ENCODE measurements at places on chromosomes 2 and 18.
A peak's percentile ranks its signal among the peaks of the same experiment; 100 is the strongest.

DNA sequence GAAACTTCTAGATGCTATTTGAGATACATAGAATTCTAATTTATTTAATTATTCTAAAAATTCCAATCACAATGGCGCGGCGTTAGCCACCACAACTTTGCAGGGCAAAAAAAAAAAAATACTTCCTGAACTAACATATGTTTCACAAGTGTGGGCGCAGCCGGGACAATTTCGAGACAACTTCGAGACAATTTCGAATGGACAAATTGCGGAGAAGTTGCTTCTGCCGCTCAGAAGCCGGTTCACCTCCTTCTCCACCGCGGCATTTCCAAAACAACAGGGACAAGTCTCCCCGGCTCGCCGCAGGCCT is 842 bp downstream of the PAX3 start:
- DNase-seq: no peak

DNA sequence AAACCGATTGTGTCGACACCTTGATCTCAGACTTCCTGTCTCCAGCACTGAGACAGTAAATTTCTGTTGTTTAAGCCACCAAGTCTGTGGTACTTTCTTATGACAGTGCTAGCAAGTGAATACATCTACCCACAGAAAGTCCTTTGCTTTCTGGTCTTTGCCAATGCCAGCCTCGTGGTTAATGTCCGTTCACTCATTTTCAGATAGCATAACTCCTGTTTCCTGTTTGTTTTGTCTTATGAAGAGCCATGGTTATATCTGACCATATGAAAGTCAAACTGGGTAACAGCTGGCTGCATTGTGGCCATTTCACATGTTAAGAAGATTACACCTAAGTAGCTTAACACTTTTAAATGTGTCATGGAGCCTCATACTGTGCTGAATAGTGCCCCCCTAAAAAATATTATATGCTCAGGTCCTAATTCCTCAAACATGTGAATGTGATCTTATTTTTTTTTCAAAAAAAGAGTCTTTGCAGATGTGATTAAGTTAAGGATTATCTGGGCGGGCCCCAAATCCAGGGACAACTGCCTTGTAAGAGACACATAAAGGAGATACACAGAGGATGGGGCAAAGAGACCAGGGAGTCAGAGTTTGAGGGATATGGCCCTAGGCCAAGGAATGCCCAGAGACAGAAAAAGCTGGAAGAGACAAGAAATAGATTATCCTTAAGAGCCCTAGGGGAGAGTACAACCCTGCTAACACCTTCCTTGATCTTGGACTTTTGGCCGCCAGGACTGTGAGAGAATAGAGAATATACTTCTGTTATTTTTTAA is 118.0 kb downstream of the KCNE4 start:
- DNase-seq: no peak

DNA sequence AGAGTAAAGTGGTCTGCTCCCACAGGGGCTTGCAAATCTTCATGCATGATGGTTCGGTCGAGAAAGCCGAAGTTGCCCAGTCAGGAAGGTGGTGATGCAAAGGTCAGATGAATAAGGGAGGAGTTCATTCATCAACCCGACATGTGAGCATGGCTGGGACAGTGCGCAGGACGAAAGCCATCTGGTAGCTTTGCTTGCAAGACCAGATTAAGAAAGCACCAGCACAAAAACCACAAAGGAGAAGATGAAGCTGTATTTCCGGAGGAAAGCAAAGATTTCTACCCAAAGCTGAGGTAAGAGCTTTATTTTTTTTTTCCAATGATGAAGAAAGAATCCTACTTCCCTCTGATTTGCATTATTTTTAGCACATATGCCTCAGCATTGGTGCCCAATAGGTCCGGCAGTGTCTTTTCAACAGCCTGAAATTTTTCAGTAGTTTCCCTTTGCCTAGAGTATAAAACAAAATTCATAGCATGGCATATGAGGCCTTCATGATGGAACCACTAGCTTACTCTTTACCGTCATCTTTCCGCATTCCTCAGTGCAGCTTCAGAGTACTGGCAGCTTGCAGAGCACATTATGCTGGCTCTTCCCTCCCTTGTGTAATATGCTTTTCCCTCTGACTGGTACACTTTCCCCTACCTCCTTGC is 112.0 kb upstream of the THOC1 start:
- DNase-seq: peak; percentile 67

GRCh38 chr2:200408428-200409316 is 101.2 kb downstream of the KCTD18 start:
- peak; percentile 30 for DNase-seq

DNA sequence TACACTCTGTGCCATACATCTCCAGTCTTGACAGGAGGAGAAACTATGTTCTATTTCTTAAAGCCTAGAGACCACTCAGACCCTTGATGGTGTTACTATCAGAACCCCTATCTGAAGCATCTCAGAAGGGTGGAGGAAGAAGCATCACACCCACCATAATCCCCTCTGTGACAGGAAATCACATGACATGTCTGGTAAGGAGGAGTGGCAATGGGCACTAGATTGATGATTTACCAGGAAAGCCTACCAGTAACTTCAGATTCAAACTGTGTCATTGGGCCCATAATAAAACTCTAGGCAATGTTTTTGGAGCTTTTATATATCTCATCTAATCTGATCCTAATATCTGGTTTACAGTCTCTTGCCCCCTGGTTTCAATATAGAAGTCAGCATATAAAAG is 37.1 kb upstream of the C2orf66 start:
- DNase-seq: no peak

DNA sequence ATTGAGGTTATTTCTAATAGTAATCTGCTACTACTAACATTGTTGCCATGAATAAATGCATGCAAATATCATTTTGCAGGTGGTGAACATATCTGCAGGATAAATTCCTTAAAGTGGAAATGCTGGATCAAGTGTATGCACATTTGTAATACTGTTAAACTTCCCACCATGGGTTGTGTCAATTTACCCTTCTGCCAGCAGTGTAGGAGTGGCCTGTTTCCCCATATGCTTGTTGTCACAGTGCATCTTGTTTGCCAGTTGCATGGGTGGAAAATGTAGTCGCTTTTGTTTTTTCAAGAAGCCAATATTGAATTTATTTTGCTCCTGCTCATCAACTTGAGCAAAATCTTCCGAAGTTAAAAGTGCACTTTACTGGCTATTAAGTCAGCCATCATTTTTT is 139.0 kb upstream of the ACKR3 start:
- no peak for DNase-seq

GRCh38 chr2:213932-214693 is 49.7 kb downstream of the SH3YL1 start:
- peak; percentile 67 for DNase-seq

Measured in right cardiac atrium (tissue), 5 donors.